ENCODE measurements at places on chromosomes 6 and 20.

DNA sequence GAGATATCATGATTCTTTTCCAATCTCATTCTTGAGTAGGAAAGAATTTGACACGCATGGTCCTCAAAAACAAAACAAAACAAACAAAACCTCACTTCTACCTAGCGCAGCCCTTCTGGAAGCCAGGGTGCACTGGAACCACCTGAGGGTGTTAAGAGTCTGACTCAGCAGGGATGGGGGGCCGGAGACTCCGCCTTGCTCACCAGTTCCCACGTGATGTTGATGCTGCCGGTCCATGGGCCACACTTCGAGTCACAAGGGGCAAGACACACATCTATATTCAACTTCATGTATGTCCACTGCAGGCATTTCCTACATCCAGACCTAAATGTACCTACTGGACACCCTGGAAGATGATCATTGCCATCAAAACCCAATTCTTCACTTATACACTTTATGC lies 30.4 kb downstream of the BFSP1 start:
- DNase-seq = peak; percentile 8

DNA sequence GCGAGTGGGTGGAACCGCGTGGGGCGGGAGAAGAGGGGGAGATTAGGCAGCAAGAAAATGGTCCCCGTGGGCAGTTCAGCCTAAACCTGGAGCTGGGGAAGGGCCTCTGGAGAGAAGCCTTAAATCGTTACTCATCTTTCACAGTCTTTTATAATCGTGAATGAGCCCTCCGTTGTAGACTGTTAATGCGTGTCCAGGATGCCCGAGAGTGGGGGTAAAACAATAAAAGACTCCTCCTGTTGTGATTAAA lies 11.0 kb upstream of the ELOVL5 start:
- no peak for DNase-seq

DNA sequence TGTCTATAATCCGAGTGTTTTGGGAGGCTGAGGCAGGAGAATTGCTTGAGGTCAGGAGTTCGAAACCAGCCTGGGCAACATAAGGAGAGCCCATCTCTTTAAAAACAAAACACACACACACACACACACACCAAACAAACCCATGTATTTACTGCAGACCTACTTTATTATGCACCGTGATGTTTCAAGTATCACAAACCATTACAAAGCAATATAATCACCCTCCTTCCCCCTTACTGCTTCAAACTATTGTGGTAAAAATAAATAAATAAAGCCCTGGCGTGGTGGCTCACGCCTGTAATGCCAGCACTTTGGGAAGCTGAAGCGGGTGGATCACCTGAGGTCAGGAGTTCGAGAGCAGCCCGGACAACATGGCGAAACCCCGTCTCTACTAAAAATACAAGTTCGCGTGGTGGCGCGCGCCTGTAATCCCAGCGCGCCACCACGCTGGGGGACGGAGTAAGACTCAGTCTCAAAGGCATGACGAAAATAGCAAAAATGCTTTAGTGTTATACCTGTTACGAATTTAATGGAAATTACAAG lies 1.5 kb downstream of the TBCC start:
- DNase-seq = no peak

DNA sequence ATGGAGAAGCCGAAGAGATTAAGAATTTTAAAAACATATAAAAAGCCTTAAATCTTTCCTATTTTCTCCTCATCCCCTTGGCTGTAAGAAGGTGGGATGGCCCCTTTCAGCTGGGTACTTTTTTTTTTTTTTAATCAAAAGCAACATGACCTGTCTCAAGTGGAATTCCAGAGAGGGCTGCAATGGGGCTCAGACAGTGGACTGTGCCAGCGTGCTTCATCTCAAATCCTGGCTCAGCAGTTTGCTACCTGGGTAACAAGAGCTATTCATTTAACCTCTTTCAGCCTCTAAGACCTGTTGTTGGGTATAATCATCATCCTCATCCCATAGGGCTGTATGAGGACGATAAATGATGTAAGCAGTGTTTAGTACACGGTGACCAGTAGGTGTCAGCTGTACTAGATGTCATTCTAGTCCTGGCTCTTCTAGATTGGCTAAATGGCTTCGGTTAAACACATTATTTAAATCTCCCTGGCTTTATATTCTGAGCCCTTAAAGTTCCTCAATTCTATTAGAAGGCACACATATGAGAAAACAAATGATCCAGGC lies 6.9 kb upstream of the PPP1R3G start:
- DNase-seq = no peak

- no peak for DNase-seq
These were observed 10.6 kb upstream of the DLK2 start for GRCh38 chr6:43465948-43466347.

GRCh38 chr6:135402311-135402710 lies 95.2 kb downstream of the AHI1 start:
- no peak for DNase-seq

GRCh38 chr6:41568585-41569384 lies 22.6 kb downstream of the FOXP4 start:
- no peak for DNase-seq

- no peak for DNase-seq
These were observed 48.4 kb upstream of the DEFB112 start for GRCh38 chr6:50097966-50098640.
